ENCODE measurements at places on chromosomes 6 and 20.

GRCh38 chr6:20333721-20334269 lies 67.9 kb upstream of the E2F3 start:
- DNase-seq: no peak

DNA sequence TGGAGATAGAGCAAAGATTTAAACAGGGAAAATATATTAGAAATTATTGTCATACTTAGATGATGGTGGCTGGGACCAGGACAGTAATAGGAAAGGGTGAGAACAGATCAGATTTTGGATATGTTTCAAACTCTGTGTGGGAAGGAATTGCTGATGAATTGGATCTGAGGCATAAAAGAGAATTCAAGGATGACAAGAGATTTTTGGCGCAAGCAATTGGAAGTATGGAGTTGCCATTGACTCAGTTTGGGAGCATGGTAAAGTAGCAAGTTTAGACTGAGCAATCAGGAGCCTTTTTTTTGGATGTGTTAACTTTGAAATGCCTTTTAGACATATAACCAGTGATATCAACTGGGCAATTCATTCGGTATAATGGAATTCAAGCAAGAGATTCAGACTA lies 14.4 kb downstream of the TAB2 start:
- DNase-seq: no peak

DNA sequence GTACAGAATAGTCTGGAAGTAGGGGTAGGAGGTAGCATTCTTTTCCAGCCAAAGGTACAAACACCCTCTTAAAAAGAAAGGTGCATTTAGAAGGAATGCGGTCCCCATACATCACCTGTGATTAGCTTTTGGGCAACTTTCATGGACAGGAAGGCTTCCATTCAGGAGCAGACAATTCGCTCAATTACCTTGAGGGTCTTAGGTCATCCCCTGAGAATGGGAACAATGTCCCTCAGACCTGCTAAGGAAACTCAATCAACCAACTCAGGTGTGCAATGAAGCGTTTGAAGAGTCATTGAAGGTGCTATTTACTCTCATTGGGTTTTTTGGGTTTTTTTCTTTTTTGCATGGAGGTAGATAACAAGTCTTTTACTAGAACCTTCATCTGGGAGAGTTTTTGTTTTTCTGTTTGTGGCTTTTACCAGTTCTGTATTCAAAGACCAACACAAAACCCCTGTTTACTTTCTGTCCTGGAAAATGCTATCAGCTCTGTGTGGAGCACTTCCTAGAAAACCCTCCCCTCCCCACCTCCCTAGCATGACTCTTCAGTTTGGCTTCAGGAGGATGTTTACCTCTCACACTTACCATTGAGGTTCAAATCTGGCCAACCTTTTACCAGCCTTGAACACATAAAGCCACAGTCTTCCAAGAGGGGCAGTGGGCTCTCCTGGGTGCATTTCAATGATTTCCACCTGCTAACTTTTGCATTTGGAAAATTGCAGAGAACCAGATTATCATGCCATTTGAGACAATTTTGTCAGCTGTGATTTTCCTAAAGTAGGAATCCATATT lies 271.2 kb upstream of the PRDM1 start:
- DNase-seq: no peak

GRCh38 chr6:116812051-116812650 lies 16.7 kb downstream of the GPRC6A start:
- DNase-seq: no peak

- no peak for DNase-seq
Measured at GRCh38 chr6:130526466-130526865, 160.6 kb downstream of the TMEM200A start.

- no peak for DNase-seq
Measured at GRCh38 chr20:46576774-46577395, 26.4 kb upstream of the OCSTAMP start.

DNA sequence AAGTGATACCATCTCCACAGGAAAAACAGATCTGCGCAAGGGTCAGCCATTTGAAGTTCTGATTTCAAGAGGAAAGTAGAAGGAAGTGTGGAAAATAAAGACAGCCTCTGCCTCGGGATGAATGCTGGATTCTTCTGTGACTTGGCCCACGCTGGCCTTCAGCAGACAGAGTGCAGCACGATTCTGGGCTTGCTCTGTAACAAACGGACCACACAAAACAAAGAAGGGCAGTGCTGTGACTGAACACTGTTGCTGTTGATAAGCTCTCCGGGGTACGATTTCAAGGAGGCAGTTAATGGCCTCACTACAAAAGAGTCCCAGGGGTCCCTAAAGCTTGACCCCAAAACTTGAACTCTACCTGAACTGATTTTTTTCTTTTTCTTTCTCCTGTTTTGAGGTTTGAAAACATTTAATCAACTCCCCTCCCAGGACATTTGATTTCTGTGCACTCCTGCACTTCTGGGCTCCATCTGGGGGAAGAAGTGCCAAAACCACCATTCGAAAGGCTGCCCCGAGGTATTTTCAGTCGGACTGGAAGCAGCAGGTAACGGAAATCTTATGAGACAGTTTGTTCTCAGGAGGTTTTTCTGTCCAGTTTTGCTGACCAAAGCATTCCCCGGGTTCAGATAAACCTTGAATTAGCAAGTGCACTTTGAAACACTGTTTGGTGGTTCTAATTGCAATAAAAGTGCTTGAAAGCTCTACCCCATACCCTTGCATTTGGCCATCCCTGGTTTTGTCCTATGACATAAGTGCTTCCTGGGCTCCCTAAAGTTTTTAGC lies 189.6 kb downstream of the MYLK4 start:
- no peak for DNase-seq

DNA sequence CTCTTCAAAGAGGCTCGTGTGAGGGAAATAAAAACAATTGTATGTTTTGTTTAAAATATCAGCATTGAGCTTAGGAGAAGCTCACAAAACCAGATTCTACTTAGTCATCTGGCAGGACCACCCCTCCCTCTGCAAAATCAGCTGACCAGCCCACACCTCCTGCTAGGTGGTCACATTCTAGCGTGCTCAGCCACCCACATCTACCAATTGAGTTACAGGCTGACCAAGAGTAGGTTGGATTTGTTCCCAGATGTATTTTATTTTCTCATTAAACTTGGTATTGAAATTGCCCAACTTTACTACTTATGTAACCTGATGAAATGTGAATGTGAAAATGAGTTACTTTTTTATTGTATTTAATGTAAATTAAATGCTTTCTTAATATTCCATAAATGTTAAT lies 56.2 kb downstream of the SLC22A2 start:
- DNase-seq: no peak

DNA sequence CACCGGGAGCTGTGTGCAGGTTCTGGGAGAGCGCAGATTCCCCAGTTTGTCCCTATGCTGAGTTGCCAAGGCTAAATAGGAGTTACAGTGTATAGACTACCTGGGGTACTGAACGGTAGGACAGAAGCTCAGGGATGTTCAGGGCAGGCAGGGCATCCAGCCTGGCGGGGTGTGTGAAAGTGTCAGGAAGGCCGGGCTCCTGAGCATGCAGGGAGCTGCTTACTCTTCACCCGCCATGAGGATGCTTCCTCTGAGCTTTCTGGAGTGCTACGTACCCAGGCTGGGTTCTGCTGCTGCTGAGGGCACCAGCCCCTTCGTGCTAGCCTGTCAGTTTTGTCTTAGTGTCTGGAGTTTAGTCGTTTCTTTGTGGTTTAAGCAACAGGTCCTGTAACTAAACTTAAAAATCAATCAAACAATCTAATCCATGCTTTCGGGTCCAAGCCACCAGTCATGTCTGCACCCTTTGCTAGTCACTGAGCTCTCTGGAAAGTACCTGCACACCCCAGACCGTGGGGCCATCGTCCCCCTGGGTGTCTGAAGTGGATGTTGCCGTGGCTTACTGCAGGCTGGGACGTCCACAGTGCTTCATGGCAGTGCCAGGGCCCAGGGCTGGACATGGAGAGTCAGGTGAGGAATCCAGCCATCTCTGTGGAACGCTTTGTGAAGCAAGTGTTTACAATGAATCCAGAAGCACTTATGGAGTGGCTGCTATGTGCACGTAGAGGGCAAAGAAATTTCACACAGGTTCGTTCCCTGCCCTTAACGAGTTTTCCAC lies 220.3 kb upstream of the SNX9 start:
- DNase-seq: no peak

GRCh38 chr20:50123418-50123817 lies 10.5 kb upstream of the UBE2V1 start:
- no peak for DNase-seq

- no peak for DNase-seq
Measured at GRCh38 chr20:48802647-48803046, 25.2 kb downstream of the PREX1 start.

DNA sequence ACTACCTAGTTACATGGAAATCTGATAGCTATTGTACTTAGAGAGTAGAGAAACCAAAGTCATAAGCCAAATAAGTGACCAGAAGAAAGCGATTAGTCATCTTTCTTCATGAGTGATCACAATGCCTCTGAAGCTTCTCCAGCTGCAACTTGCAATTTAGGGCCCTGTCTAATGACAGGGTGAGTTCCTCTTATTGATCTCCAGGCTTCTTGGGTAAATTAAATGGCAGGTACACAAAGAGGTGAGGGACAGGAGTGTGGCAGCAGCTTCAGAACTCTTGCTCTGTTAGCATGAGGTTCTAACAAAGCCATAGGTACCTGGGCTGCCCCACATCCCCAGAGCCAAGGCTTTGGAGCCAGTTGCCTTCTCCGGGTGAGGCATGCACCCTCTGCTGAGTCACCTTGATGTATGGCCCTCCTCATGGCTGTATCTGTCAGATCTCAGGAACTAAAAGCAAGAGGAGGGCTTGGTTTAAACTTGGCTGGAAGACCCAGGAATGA lies 60.8 kb downstream of the PRDM1 start:
- DNase-seq: no peak

- no peak for DNase-seq
Measured at GRCh38 chr6:143183666-143184065, 123.0 kb downstream of the AIG1 start.

DNA sequence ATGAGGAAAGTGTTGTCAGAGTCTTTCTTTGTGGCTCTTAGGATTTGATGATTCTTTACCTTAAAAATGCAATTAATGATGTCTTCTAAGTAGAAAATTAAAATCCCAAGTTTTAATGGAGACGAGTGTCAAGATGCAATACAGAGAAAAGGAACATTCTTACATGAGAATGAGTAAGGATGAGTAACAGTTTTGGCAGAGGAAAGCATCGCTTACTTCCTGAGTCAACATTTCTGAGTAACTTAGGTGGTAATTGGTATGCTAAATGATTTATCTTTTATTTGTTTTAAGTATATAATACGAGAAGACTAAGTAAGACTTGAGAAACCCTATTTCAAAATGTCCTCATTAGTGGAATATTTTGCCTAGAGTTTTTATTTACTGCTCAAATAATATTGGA lies 101.3 kb downstream of the RTN4IP1 start:
- no peak for DNase-seq

DNA sequence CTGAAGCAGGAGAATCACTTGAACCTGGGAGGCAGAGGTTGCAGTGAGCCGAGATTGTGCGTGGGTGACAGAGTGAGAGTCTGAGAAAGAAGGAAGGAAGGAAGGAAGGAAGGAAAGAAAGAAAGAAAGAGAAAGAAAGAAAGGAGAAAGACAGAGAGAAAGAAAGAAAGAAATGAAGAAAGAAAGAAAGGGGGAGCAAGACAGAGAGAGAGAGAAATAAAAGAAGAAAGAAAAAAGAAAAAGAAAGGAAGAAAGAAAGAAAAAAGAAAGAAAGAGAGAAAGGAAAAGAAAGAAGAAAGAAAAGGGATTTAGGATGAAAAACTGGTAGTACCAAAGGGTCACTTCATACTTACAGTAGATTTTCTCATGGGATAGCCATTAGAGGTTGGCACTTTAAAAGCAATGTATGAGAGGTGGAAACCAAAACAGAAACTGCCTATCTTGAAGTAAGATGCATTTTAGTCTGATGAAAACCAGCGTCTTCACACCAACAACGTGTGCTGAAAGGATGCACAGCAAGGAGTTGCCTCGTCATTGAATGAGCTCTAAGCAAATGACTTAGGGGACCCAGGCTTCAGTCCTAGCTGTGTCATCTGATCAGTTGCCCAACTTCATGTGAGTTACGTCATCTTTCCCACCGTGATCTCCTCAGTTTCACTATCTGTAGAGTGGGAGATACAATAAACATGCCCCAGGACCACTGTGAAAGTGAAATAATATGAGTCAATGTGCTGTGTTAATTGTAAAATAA lies 133.9 kb upstream of the NEDD9 start:
- peak; percentile 45 for DNase-seq

DNA sequence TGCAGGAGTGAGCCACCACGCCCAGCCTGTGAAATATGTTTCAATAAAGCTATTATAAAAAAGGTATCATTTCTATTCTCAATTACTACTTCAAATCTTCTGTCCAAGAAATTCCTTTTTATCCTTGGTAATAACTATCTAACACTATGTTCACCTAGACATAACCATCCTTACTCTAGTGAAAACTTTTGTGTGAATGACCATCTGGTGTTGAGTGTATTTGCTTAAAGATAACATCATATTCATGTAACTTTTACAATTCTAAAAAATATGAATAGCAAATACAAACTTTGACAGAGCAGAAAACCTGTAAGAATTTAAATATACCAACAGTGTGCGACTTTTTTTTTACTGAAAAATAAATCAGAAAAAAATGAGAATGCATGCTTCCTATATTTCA lies 96.9 kb downstream of the MAP3K5 start:
- no peak for DNase-seq

- DNase-seq: no peak
Measured at GRCh38 chr6:99145738-99146137, 198.0 kb upstream of the FBXL4 start.

DNA sequence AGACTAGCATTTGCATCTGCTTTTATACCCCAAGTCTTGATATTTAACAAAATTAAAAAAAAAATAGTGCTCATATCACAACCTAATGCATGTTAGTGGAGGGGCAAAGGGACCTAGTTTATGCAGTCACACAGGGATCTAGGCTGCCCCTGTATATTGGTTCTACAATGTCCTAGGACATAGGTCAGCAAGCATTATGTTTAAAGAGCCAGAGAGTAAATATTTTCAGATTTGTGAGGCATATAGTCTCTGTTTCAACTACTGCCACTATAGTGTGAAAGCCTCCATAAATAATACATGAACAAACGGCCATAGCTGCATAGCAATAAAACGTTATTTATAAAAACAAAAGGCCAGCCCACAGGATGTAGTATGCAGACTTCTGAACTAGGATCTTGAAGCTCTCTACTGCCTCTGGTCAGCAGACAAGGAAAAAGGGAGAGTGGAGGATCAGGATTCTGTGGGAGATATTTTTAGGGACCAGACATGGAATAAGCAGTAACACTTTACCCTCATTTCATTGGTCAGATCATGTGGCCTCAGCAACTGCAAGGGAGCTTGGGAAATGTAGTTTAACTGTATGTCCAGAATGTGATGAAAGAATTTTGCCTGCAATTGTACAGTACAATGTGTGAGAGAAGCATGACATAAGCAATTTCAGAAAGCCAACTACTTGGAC lies 414.2 kb upstream of the SPTLC3 start:
- DNase-seq: no peak

GRCh38 chr6:105588123-105588710 lies 185.3 kb upstream of the PREP start:
- no peak for DNase-seq

DNA sequence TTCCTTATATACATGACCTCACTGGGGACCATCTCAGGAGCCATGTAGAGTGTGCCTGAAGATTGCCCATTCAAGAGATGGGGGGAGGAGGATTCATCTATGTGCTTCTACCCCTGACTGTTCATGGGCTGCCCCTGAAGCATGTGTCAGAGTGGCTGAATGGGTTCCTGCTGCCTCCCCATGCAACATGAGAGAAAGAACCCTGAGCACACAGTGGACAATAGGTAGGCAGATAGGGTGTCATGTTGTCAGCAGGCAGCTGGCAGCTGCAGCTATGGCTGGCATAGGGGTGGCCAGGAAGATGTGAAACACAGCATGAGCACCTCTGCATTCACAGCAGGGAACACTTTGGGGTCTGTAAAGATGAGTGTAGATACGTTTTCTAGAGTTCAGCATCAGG lies 208.4 kb upstream of the CNR1 start:
- no peak for DNase-seq

- DNase-seq: no peak
Measured at GRCh38 chr20:58840816-58841538, 9.7 kb downstream of the GNAS-AS1 start.
